CD4-positive, alpha-beta T cell treated with Interferon alpha-2 for 1 hour (primary cell): ENCODE measurements at places on chromosomes 11 and 22.
A peak's percentile ranks its signal among the peaks of the same experiment; 100 is the strongest.

GRCh38 chr11:33936725-33937604 is 45.1 kb upstream of the LMO2 start:
- no peak for DNase-seq

DNA sequence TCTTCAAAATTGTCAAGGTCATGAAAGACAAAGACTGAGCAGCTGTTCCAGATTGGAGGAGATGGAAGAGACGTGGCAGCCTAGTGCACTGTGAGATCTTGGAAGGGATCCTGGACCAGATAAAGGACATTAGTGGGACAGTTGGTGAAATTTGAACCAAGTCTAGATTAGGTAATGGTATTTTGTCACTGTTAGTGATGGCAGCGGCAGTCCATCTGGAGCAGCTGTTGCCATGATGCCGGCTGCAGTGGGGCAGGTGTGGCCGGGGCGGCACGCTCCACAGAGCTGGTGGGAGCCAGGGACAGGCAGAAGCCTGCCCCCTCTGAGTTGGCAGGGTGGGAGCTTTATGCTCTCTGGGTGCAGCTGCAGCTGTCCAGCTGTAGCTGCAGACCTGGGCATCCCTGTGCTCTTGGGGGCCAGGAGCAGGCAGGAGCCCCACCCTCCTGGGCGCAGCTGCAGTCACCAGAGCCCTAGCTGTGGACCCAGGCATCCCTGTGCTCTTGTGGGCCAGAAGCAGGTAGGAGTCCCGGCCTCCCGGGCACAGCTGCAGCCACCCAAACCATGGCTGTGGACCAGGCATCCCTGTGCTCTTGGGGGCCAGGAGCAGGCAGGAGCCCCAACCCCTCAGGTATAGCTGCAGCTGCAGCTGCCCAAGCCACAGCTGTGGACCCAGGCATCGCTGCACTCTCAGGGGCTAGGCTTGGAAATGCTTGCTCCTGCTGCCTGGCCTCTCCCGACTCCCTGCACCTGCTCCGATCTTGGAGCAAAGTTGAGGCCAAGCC is 20.7 kb downstream of the DIXDC1 start:
- DNase-seq = no peak

DNA sequence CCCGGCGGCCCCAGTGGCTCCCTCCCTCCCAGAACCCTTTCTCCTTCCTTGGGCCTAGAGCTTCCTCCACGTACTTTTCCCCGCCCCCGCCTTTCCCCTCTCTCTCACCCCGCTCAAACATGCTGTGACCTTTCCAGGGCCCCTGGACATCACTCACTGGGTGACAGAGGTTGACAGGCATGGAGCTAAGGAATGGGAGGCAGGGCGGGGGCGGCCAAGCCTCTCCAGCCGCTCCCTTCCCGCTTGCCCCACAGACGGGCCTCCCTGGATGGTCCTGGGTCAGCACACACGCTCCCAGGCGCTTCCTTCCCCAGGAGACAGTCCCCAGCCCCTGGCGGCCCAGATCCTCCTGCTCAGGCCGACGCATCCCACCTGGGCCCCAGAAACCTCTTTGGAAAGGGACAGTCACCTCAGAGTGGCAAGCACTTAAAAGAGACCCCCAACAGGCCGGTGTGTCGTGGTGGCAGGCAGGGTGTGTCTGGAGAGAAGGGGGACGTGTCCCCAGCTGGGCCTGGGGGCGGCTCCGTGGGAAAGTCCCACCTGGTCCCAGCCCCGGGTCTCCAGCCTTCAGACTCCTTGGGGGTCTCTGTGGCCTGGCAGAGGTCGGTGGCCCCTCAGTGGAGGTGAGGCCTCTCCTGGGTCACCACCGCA is 8.8 kb downstream of the H19 start:
- no peak for DNase-seq

GRCh38 chr11:6438979-6439571 is 1.7 kb downstream of the HPX start:
- peak; percentile 51 for DNase-seq

- DNase-seq = no peak
These were observed 107.0 kb upstream of the SESN3 start for GRCh38 chr11:95337972-95338429.

DNA sequence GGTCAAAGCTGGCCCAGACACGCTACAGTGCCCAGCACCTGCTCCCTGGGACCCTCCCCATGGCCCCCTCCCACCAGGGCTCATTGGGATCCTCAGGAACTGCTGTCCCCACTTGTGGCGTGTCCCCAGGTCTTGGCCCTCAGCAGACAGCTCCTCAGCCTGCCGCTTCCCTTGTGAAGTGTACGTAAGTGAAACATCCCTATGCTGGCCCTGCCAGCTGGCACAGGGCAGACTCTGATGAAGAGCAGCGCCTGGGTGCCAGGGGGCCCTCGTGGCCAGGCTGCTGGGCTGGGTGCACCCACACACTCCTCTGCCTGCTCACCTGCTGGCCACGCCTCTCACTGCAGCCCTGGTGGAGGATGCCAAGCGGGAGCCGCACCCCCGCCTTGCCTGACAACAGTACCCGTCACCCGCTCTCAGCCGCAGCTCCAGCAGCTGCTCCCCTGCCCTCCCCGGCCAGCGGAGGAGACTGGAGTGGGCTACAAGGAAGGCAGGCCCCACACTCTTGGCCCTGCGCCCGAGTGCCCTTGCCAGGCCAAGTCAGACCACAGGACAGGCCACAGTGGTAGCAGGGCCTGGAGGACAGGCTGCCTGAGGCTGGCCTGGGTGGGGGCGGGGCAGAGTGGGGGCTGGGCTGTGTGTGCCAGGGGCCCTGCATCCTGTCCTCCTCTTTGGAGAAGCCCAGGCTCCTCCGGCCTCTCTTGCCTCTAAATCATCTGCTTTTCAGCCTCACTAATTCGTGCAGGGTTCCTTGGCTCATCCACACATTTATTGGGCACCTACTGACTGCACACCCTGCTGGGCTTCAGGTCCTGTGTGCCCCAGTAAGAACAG is 39.5 kb downstream of the IGF2 start:
- no peak for DNase-seq

DNA sequence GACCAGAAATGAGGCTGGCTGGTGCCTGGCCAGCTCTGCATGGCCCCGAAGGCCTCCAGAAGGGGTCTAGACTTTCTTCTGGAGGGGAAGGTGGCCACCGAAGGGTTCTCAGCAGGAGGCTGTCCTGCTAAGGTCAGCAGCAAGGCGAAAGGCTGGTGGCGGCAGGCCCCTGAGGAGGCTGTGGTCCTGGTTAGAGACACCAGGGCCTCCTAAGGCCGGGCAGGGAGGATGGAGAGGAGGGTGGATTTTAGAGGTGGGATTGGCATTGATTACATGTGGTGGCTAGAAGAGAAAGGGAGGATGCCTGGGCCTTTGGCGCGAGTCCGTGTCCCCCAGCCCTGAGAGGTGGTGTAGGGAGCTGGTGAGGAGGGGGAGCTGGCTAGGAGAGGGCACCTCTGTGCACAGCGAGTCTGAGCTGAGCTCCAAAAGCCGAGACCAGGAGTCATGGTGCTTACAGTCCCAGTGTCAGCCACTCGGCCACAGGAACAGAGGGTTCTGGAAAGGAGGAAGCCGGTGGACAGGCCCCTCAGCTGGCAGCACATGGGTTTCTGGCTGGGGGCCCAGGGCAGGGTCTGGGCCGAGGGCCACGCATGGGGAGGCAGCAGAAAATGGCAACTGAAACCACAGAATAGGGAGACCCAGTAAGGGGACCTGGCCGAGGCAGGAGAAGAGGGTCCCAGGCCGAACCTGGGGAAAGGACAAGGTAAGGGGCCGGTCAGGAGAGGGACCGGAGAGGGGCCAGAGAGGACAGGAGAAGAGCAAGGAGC is 2.5 kb downstream of the FERMT3 start:
- DNase-seq = no peak

GRCh38 chr11:11440144-11440543 is 87.1 kb upstream of the CSNK2A3 start:
- no peak for DNase-seq

- no peak for DNase-seq
These were observed 89.6 kb downstream of the ETS1 start for GRCh38 chr11:128497776-128498095.

DNA sequence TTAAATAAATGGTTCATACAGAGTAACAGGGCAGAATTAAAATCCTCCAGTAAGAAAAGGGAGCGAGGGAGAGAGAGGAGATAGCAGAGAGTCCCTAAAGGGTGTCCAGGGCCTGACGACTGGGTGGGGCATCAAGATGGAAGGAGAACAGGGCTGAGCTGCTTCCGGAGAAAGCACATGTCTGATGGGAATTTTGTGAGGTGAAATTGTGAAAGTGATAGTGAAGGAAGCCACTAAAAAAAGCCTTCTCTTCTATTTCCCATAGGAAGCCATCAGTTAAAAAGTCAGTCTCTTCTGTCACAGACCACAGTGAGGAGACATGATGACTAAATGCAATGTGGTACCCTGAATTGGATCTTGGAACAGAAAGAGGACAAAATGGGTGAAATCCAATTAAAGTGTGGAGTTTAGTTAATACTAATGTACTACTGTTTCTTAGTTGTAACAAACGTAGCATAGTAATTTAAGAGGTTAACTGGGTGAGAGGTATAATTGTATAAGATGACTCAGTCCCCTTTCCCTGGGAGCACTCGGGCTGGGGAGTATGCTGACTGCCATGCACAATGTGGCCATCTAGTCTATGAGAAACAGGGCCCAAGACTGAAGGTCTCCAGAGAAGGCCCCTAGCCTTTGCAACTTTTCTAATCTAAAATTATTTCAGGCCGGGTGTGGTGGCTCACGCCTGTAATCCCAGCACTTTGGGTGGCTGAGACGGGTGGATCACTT is 29.5 kb upstream of the FCHSD2 start:
- DNase-seq = no peak

DNA sequence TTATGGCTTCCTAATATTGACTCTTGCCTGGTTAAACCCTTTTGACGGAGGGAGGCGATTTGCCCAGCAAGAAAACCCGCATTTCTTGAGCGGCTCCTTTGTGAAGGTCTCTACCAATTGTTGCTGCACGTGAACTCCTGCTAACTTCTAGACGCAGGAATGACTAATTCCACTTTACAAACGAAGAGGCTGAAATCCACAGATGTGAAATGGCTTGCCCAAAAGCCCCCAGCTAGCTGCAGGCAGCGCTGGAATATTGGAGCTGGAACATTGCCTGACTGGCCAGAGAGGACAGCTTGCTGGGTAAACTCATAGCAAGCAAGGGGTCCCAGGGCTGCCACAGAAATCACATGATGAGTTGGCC is 542 bp downstream of the GCAT start:
- no peak for DNase-seq

DNA sequence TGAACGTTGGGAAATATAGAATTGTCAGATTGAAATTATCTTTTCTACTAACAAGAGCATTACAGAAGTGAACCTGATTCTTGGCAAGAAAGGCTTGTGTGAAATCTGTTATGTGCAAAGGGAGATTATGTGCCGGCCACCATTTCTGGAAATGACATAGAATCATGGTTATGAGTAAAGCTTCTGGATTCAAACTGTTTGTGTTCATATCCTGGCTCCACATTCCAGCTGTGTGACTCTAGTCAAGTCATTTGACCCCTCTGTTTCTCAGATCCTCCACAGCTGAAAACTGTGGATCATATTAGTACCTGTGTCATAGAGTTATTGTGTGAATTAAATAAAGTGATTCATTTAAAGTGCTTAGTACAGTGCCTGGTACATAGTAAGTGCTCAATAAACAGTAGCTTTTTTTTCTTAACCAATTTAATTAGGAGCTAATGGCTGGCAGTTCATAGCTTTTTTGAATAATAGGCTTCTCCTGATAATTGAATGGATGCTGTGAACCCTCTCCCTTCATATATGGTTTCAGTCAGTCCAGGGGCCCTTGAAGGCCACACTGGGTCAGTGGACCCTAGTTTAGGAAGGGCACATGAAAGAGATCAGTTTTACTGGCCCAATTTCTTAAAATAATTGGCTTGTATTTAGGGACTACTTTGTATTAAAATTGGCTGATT is 34.6 kb downstream of the EHF start:
- no peak for DNase-seq

DNA sequence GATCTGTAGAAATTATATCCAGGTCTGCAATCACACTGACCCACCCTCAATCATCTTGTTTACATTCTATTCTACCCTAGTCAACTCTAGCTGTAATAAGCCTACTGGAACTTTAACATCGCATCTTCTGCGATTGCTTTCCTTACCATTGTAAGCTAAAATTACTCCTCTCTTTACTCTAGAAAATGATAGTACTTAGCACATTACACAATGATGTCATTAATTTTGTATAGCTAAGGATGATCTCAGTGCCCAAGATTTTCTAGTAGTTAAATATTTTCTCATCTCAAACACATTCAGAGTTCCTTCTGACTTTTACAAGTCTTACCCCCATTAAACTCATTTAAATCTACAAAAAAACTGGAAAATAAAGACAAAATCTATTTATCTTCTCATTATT is 39.6 kb upstream of the CTSC start:
- no peak for DNase-seq

- DNase-seq = no peak
These were observed 25.2 kb upstream of the PTPRJ start for GRCh38 chr11:47955061-47955755.

DNA sequence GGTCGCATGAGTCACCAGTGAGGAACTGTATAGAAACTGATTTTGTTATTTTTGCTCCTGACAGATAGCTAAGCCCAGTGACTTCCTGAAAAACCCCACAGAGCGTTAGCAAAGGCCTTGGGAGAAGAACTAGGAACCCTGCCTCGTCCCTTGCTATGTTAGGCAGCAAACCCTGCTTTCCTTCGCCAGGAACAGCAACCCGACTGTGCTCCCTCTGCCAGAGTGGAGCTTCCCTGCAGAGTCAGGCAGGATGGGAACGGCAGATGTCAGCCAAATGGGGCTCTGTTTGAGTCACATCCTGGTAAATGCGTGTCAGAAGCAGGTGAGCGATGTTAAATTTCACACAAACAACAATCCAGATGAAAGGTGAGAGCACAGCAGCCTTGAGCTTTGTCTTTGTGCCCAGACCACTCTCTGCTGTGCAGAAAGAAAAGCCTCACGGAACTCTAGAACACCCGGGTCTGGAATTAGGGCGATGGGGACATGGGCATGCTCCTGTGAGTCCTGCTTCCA is 186.6 kb downstream of the ADAMTS15 start:
- DNase-seq = no peak

DNA sequence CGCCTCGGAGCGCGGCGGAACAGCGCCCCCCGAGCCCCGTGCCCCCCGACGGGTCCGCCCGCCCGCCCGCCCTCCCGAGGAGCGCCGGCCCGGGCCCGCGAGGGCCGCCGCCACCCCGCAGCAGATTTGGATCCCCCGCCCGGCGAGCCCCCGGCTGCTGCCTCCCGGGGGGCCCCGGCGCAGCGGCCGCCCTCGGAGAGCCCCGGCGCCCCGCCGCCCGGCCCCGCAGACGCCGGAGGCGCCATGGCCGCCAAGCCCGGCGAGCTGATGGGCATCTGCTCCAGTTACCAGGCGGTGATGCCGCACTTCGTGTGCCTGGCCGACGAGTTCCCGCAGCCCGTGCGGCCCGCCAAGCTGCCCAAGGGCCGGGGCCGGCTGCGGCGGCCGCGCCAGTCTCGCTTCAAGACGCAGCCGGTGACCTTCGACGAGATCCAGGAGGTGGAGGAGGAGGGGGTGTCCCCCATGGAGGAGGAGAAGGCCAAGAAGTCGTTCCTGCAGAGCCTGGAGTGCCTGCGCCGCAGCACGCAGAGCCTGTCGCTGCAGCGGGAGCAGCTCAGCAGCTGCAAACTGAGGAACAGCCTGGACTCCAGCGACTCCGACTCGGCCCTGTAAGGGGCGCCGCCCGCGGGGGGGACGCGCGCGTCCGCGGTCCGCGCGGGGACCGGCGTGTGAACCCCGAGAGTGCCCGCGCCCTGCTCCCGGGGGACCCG is 380 bp downstream of the C11orf96 start:
- no peak for DNase-seq
